ENCODE measurements at places on chromosomes 16 and 17. TPM values are rescaled to one million over a fixed set of nuclear protein-coding genes. Genes with fewer than 3 reads are reported as not detected.
A peak's percentile ranks its signal among the peaks of the same experiment; 100 is the strongest.

GRCh38 chr17:6510321-6510977 is 45.9 kb downstream of the PITPNM3 start:
- no peak for DNase-seq

DNA sequence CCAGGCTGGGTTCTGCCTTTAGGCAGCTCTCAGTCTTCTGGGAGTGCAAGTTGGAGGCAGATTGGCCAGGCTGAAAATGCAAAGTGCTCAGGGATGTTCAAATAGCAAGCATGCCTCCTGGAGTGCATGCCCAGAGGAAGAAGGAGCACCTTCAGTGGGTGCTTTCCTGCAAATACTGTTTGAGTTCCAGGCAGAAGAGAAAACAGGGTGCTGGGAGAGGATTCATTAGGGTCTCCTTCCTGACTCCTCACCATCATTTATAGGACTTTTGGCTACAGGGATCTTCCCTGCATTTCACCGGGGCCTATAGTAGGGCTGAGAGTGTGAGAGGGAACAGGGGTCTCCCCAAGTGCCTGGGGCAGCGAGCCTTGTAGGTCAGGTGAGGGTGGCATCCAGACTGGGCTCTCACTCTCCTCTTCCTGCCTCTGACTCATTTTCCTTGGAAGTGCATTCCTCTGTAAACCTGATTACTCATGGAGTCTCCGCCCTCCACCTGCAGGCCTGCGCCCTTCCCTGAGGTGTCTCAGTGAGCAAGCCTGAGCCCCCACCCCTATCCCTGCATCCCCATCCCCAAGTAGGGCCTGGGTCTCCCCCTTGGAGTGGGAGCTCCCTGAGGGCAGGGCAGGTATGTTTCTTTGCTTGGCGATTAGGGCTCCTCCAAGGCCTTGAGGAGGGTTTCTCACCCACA is 17.1 kb upstream of the TNS4 start:
- DNase-seq: no peak

DNA sequence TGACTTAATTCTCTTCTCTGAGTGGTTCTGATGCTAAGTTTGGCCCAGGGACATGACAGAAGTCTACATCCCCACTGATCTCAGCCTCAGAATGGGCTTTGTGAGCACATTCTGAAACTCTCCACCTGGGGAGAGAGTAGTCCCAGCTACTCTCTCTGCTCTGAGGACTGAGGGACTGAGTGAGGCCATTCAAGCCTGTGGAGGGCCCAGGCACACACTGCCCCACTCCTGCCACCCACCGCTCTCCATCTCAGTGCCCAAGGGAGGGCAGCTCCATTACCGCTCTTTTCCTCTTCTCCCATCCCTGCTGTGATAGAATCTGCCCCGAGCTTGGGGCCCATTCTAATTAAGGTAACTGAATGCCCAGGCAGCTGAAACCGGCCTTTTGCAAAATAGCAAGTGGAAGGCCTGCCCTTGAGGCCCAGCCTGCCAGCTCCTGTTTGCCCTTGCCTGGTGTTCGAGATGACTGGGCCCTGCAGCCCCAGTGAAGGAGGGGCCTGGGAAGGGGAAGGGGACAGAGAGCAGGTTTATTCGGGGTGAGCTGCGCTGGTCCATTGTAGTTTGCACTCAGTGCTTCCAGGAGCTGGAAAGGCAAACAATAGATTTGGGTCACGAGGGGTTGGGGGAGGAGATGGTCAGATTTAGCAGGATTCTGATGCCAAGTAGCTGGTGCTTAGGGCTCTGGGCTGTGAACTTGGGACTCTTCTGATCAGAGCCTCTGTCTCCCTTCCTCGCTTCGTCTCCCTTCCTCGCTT is 76.2 kb downstream of the RAB11FIP4 start:
- no peak for DNase-seq

DNA sequence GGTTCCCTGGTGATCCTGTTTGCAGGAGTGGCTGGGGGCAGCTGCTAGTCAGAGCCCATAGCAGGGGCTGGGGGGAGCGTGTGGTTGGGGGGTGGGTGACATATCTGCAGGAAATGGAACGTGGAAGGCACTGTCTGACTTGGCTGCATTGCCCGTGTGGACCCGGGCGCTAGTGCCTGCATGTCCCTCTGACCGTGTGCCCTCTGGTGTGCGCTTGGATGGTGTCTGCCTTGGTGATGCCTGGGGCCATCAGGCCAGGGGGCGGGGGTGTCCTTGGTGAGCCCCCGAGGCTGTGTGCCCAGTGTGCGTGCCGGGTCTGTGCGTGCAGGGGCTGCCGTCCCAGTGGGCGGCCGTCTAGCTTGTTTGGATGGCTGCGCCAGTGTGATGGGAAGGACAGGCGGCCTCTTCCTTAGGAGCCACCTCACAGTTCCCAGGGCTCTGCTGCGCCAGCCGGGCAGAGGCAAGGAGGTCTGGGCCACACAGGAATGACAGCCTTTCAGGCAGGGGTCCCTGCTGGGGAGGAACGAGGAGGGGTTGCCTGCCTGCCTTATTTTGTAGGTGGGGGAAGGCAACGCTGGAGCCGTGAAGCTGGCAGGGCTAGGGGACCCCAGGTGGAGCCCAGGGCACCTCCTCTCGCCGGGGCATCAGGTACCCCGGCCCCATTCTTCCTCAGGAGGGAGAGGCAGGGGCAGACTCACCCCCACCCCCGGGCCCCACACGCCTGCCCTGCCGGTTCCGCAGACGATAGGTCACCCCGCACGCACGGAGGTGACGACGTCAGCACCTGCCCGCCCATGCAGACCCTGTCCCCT is 693 bp downstream of the NDRG4 start:
- DNase-seq: peak; percentile 19

DNA sequence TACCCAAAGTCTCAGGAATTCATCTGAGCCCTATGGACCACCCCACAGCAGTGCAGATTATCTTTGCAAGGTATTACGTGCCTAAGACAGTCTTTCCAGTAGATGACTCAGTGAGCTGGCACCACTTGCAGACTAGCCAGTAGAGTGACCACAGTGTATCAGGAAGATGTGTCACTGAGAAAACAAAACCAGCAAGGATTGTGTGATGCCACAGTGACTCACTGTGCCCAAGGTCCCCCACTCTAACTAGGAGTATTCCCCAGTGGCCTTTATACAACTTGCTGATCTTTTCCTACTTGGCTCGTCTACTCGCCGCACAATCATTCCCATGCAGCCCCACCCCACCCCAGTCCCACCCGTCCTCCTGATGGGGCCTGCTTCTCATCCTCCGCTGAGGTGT is 26.8 kb upstream of the PRKCA start:
- DNase-seq: no peak

DNA sequence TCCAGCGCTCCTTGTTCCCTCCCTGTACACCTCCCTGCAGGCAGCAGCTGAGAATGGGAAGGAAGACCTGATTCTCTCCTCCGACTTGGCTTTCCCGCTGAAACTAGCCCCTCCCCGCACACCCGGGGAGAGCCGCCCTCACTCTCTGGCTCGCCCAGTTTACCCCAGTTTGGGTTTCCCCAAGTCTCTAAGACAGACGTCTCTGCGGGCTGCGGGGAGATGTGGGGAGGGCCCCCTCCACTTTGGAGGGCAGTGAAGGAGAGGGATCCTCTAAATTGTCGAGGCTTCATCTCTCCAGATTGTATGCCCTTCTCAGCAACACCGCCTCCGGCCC is 797 bp downstream of the GRB7 start:
- DNase-seq: peak; percentile 85

DNA sequence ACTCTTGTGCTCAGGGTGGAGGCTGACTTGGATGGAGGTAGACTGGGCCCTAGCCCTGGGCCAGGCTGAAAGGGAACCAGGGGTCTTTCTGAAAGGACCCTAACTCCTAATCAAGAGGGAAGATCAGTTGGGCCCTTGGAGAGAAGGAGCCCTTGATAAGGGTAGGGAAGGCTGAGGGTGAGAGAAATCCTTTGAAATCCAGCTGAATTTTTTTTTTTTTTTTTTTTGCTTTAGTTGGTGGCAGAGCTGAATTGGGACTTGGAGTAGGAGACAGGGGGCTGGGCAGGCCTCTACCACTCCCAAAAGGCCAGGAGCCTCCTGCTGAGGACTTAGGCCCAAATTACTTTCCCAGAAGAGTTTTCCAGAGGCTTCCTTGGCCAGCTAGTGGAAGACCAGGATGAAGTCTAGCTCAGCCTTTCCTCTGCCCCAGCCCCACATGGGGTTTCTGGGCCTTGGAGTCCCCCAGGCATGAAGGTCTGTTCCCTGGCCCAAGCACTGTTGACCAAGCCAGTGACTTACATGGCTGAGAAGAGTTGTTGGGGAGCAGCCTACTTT is 643 bp upstream of the HOXB3 start:
- no peak for DNase-seq

GRCh38 chr17:69246726-69247375 is 18.2 kb upstream of the ABCA10 start:
- DNase-seq: peak; percentile 59

DNA sequence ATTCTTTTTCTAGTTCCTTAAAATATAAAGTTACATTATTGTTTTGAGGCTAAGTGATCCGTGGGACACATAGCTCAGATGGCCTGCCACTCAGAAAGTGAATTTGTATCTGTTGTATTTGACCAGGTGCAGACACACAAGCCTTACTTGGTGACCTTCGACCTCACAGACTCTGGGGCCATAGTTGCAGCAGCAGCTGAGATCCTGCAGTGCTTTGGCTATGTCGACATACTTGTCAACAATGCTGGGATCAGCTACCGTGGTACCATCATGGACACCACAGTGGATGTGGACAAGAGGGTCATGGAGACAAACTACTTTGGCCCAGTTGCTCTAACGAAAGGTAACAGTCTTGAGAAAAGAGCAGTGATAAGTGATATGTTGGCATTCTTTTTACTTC is 30.5 kb downstream of the TMEM11 start:
- no peak for DNase-seq

DNA sequence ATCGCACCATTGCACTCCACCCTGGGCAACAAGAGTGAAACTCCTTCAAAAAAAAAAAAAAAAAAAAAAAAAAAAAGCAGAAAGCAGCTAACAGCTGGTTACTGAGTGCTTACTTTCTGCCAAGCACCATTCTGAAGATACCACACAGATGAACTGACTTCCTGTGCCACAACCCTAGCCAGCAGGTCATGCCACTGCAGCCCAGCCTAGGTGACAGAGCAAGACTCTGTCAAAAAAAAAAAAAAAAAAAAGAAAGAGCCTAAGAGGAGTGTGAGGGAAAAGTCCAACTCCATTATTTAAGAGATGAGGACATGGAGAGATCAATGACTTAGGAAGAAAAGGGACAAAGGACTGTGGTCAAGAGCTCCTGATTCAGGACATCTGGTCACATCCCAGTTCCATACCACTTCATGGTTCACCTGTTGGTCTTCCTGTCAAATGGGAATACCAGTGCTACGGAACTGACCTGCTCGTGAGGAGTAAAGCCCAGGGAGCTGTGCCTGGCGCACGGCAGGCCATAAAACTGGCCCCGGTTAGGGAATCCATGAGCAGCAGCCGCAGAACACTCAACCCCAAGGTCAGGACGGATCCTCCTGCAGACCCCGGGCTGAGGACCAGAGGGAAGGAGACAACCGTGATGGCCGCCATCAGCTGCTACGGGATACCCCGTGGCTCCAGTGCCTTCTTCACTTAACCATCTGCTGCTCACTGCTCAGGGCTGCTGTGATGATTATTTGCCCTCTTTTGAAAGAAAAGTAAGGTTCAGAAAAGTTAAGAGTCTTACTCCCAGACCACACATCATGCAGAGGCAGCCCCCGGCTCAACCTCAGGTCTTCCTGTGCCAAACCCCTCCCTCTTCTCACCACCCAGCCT is 950 bp downstream of the KLHDC4 start:
- peak; percentile 67 for DNase-seq

- peak; percentile 76 for DNase-seq
These were observed 1.5 kb downstream of the ATXN7L3 start for GRCh38 chr17:44197980-44198720.

DNA sequence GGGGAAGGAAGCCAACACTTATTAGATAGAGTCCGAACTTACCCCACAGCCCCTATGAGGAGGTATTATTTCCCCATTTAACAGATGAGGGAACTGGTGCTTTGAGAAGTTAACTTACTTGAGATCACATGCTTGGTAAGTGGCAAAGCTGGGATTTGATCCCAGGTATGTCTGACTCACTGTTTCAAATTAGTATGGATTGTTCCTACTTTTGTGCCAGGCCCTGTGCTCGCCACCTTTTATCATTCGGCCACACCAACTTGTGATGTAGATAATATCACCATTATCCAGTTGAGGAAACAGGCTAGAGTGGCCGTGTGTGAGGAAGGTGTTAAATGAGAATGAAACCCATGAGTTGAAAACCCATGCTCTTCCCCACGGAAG is 10.7 kb downstream of the HIRIP3 start:
- DNase-seq: no peak

DNA sequence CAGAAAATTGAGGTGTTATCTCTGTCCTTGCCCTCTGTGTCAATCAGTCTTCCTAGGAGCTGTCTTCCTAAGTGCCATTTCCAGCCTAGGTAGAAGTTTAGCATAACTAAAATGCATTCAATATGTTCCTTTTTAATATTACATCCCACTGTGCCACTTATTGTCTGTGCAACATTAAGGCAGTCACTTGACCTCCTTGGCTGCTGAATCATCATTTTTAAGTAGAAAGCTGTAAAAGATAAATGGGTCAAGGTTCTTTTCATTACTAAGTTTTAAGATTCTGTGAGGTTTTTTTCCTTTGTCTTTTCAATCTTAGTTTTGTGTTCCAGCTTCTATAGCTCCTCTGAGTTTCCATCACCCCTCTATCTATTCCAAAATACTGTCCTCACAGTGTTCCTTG is 371.9 kb upstream of the SOX9 start:
- no peak for DNase-seq

CLEC19A gene
- total RNA-seq: not detected

CMTM1 gene
- total RNA-seq: 8.5 TPM

ABI3 gene
- 101 TPM for total RNA-seq

HSPB9 gene
- total RNA-seq: not detected

OR1A1 gene
- not detected for total RNA-seq

SLFN12L gene
- 130 TPM for total RNA-seq

CAVIN1 gene
- total RNA-seq: not detected
